ENCODE measurements at places on chromosomes 4 and X.
A peak's percentile ranks its signal among the peaks of the same experiment; 100 is the strongest.

- DNase-seq = no peak
Measured at GRCh38 chrX:94058728-94059382, 384.8 kb downstream of the FAM133A start.

GRCh38 chrX:44105228-44105913 lies 132.2 kb upstream of the NDP start:
- no peak for DNase-seq

- no peak for DNase-seq
Measured at GRCh38 chr4:1583051-1583785, 100.9 kb downstream of the FAM53A start.

- no peak for DNase-seq
Measured at GRCh38 chrX:26918631-26919030, 544.5 kb downstream of the PPP4R3C start.

DNA sequence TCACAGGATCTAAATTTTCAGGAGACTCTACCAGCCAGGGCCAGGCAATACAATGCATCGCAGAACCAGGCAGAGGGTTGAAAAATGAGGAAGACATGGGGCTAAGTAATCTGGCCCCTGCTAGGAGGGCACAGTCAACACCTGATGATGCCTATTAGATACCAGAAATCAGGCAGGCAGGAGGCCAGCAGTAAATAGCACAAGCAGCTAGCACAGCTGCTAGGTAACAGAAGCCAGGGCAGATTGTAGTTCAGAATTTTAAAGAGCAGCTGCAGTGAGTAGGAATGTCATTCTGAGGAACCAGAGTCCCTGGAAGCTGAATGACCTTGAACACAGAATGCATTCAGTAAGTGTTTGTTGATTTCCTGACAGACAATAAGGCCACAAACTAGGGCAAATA lies 38.8 kb upstream of the TRPC5OS start:
- DNase-seq = no peak

GRCh38 chrX:19839770-19840254 lies 47.6 kb downstream of the SH3KBP1 start:
- DNase-seq = peak; percentile 68

DNA sequence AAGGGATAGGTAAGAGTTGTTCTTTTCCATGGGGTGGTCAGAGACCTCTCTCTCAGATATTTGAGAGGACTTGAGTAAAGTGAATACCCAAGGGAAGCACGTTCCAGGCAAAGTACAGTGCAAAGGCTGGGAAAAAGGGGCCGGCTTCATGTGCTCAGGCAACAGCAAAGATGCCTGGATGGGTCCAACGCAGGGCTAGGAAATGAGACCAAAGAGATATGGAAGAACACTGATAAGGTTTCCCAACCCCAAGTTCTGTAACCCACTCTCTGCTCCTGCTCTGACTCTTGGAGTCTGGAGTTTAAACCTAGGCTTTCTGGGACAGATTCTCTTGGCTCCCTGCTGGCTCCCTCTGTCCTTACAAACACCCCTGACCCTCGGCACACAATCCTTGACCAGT lies 36.2 kb upstream of the PROM1 start:
- no peak for DNase-seq

GRCh38 chr4:73646117-73646516 lies 25.9 kb upstream of the RASSF6 start:
- no peak for DNase-seq

DNA sequence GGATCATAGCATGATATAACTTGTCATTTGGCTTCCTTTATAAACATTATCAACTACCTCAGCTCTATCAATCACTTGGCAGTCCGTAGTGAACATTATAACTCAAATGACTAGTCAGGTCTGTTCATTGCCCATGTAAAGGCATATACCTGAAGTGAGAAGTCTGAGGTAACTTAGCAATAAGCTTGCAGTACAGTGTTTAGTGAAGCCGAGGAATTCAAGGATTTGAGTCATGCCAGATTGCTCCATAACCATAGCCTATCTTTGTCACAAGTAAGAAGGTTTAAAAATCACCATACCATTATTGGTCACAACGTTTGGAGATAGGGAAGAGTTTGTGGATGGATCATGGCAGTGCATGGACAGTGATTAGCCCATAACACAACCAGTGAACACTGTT lies 41.6 kb downstream of the AR start:
- DNase-seq = no peak

- no peak for DNase-seq
Measured at GRCh38 chrX:13694983-13695382, 6.1 kb downstream of the RAB9A start.

GRCh38 chr4:15963576-15963975 lies 601 bp upstream of the FGFBP2 start:
- DNase-seq = peak; percentile 79

DNA sequence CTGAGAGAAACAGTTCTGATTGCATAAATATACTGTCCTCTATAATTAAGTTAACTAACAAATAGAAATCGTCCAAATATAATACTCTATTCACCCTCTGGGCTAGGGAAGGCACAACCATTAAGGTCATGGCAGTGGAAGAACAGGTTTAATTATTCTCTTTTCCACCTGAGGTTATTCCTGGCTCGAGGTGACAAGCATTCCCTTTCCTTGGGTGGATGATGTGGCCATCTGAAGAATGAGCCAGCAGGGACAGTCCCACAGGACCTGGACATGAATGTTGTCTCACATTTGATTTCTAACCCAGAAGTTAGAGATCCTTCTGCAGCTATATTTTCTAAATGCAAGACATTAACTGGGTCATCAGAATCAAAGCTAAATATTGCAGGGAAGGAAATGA lies 5.5 kb downstream of the IBSP start:
- DNase-seq = no peak

DNA sequence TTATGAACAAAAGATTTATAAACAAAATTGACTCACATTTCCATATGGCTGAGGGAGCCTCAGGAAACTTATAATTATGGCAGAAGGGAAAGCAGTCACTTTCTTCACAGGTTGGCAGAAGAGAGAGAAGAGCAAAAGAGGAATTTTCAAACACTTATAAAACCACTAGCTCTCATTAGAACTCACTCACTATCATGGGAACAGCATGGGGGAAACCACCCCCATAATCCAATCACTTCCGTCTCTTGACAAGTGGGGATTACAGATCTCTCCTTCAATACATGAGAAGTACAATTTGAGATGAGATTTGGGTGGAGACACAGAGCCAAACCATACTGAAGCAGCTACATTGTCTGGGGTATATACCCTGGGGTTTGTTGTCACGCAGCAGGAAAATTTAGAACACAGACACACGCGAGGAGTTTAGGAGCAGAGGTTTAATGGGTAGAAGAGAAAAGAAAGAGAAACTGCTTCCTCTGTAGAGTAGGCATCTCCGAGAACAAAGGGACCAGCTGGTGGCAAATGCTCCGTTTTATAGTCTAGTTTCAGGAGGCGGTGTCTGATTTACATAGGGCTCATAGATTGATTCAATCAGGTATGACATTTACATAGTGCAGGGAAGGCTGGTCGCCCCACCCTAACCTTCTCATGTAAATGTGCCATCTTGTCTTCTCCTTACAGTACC lies 2277.7 kb upstream of the AGA start:
- no peak for DNase-seq

DNA sequence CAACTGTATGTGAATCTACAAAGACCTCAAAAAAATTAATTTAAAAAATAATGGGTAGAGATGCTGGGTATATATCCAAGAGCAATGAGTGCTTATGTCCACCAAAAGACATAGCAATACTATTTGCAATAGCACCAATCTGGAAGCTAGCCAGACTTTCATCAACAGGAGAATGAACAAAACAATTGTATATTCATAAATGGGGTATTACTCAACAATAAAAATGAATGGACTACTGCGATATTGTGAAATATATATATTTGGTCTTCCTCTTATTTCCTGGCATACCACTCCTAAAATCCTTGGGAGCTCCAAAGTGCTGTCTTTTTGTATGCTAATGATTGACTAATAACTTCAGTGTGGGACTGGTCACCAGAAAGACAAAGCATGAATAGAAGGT lies 77.5 kb downstream of the MSN start:
- no peak for DNase-seq

GRCh38 chrX:23694606-23695005 lies 27.3 kb downstream of the PRDX4 start:
- DNase-seq = no peak

- no peak for DNase-seq
Measured at GRCh38 chr4:94253036-94253435, 45.4 kb downstream of the SMARCAD1 start.

DNA sequence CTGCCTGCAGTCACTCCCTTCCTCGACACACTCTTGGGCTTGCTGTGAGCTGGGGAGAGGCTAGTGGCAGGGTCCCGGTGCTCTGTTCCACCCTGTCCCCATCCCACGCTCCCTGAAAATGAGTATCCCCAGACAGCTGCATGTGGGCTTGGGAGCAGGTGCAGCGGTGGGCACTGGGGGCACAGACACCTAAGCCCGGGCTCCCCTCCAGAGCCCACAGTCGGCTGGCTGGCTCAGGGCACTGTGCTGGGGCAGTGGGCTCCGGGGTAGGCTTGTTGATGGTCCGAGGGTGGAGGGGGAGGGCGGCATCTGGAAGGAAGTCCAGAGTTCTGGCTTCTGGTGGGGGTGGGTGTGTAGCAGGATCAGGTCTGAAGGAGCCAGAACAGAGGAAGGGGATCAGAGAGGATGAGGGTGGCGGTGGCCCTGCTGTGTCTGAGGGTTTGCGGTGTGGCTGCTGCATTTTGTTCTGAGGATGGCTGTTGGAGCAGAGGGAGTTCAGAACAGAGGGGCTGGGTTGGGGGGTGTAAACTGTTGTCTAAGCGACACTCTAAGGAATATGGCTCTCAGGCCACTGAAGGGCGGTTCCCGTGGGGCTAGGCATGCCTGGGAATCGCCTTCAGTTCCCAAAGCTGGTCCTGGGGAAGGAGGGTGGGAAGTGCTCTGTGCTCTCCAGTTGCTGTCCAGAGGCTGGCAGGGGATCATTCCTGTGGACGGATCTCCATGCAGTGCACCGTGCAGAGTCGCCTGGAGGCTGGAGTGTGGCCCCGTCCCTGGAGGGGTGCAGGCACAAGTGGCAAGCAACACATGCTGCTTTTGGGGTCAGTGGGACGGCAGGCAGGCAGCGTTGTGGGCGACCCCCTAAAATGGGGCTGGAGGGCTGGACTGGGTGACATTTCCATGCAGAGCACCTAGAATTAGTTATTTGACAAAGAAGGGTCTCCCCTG lies 114.0 kb downstream of the SORCS2 start:
- no peak for DNase-seq

- no peak for DNase-seq
Measured at GRCh38 chrX:124338733-124339514, 6.5 kb downstream of the TEX13D start.

GRCh38 chr4:146637621-146638332 lies 916 bp upstream of the POU4F2 start:
- DNase-seq = no peak

GRCh38 chr4:151600432-151600831 lies 160.4 kb downstream of the GATB start:
- no peak for DNase-seq

DNA sequence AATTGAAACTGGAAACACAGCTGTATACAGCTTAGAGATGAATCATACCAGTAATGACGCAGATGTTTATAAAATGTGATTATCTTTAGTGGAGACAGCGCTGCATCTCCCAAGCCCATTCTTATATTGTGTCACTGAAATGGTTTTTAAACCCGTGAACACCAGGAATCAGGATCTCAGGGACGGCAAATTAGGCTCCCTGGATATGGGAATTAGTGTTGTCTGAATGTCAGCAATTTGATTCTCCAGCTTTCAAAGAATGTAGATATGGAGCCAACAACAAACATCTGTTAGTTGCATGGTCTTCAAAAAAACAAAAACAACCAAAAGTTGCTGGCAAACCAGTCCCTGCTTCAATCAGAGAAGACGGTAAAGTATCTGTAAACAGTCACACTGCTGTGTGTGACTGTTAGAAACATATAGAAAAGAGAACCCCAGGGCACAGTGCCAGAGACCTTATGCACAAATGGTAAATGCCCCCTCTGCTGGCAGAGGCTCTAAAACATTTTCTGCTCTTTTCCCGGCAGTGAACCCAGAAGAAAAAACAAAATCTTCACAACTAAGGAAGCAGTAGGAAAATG lies 351.9 kb upstream of the FTHL17 start:
- no peak for DNase-seq

GRCh38 chrX:73847100-73847499 lies 284.1 kb downstream of the CHIC1 start:
- no peak for DNase-seq
